ENCODE measurements at places on chromosomes 3 and 15.

DNA sequence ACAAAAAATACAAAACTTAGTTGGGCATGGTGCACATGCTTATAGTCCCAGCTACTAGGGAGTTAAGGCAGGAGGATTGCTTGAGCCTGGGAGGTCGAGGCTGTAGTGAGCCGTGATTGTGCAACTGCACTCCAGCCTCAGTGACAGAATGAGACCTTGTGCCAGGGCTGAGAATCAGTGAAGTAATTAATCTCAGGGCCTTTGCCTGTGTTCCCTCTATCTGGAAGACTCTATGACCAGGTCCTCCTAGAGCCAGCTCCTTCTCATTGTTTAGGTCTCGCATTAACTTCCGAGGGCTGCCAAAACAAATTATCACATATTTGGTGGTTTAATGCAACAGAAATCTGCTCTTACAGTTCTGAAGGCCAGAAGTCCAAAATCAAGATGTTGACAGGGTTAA is 41.4 kb upstream of the FLNB start:
- no peak for DNase-seq

DNA sequence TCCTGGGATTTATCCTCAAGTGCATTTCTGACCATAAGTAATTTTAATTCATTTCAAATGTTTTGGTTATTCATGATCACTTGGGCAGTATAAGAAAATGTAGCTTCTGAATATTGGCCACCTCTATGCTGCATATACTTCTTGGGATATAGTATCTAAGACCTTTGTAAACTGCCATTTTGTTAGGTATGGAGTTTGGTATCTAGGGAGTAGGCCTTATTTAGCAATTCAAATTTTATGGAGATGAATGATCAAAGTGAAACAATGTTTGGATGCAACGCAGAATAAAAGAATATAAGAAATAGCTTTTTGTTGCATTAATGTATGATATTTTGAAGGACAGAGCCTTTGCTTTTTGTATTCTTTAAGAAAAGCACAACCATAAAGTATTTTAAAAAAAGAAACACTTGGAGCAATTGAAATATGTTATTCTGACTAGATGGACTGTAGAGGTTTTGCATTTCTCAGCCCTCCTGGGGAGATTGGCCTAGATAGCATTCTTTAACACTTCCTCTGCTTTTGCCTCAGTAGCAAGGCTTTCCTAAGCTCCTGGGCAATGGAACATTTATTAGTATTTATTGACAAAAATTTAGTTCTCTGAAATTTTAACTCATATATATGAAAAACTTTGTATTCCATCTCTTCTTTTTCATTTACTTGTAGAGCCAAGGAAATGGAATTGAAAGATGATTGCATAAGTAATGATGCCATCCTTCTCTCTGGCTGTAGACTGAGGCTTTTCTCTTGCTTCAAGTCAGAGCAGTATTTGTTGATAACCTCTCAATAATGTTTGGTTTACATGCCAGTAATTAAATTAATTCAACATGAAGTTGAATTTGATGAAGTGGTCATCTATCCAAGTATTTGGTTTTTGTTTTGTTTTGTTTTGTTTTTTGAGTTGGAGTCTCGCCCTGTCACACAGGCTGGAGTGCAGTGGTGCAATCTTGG is 61.8 kb upstream of the UTS2B start:
- no peak for DNase-seq

GRCh38 chr3:55571913-55572312 is 84.8 kb upstream of the WNT5A start:
- DNase-seq = no peak

DNA sequence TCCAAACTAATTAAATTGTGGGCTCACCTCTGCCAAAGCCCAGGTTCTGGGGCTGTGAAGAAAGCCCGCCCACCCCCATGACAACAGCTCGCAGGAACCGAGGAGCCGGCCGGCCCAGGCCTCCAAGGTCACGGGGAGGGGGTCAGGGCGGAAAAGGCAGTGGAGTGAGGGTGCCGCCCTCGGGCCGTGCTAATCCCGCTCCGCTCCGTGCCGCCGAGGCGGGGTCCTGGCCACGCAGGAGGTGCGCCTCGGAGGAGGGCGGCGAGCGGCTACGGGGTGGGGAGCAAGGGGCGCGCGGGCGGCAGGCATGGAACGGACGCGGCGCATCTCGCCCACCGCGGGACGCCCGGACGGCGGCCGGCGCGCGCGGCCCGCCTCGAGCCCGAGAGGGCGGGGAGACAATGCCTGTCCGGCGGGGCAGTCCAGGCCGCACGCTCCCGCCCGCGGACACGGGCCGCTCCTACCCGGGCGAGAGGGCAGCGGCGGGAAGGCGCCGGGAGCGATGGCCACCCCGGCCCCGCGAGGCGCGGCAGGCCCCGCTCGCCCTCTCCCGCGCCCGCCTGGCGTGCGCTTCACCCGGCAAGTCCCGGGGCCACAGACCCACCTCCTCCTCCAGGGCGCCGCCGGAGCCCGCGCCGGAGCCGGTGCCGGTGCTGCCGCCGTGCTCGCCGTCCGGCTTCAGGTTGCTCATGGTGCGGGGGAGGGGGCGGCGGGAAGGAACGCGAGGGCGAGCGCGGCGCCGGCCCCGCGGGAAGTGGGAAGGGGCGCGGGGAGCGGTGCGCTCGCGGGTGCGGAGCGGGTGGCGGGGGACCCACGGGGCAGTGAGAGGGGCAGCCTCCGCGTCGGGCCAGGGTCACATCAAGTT is 528 bp downstream of the RBPMS2 start:
- no peak for DNase-seq

DNA sequence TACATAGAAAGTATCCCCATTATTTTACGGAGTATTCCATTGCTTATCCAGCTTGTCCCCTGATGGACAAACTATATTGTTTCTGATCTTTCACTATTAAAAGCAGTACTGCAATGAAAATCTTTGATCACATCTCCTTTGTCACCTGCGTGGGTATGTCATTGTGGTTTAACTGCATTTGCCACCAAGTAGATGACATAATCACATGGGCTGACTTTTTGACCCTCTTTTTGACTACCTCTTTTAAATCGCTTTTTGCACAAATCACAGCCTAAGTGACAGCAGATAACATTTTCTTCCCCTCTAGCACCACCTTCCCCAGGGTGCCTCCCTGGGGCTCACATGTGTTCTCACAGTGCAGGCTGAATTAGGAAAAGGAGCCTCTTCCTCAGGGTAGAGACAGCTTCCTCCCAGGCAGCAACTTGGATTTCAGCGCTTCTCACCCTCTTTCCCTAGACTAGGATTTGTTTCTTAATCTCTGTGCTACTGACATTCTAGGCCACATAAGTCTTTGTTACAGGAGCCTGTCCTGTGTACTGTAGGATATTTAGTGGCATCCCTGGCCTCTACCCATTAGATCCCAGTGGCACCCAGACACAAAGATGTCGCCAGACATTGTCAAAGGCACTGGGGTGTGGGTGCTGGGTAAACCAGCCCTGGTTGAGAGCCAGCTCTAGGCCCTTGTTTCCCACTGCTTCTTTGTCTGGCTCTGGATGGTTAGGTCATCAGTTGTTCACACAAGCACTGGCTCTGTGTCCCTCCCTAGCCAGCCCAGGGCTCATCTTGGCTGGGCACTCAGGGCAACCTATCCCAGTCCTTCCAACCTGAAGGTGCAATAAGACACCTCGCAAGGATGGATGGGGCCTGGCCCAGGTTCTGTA is 1.3 kb upstream of the RBP1 start:
- DNase-seq = no peak

DNA sequence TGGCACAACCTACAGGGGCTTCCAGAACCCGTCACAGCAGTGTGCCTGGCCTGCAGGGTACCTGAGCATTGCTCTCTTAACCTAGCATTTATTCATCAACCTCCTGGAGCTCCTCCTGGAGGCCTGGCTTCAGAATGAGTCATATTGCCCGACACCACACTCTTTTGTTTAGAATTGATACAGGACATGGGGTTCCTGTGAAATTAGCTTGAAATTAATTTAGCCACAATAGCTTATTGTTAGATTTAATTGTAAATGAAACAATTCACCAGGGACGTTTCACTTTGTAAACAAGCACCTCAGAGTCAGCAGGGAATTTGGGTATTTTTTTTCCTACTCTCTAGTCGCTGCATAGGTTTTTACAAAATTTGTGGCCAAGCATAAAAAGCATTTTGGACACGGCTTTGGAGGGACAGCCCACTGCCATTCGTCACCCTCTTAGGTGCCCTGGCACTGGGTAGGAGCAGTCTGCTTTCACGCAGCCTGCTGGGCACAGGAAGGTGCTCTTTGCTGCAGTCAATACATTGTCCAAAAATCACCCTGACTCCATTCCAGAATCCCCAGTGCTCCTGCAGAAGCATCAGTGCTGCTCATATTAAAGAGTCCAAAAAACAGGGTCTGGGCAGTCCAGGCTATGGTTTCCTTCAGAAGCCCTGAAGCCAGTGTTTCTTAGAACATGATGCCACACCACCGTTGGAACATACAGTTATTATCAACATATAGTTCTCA is 60.8 kb upstream of the MEF2A start:
- DNase-seq = no peak

- DNase-seq = no peak
These were observed 63.3 kb downstream of the IQSEC1 start for GRCh38 chr3:13009946-13010315.

- no peak for DNase-seq
These were observed 39.2 kb upstream of the DLG1 start for GRCh38 chr3:197337656-197338055.

- no peak for DNase-seq
These were observed 27.7 kb downstream of the EMC4 start for GRCh38 chr15:34252545-34252944.

DNA sequence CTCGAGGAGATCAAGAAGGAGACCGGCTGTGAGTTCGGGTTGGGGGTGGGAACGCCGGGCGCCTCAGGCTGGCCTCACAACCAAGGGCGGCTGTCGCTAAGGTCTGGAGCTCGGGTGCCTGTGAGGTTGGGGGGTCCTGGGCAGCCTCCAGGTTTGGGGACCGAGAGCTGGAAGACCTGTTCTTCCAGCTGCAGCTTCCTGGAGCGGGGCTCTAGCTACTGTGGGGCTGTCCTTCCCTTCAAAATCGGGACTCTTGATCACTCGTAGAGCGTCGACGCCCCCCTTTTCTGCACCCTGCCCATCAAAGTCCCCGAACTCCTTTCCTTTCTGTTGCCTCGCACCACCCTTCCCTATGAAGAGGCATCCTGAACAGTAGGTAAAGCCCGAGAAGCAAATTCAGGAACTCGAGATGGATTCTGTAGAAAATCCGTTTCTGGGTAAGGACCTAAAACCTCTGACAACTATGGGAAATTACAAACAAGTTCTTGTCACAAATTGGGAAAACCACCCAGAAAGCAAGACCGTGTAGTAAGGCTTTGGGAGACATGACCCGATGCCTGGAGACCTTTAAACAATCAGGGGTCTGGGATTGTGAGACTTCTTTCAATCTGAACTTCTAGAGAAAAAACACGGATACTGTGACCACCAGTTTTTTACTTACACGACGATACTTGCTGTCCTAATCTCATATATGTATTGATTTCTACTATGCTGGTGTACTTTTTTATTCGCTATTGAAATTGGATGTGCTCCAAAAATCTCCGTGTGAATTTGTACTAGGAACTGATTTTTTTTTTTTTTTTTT is 556 bp downstream of the CHP1 start:
- DNase-seq = no peak

DNA sequence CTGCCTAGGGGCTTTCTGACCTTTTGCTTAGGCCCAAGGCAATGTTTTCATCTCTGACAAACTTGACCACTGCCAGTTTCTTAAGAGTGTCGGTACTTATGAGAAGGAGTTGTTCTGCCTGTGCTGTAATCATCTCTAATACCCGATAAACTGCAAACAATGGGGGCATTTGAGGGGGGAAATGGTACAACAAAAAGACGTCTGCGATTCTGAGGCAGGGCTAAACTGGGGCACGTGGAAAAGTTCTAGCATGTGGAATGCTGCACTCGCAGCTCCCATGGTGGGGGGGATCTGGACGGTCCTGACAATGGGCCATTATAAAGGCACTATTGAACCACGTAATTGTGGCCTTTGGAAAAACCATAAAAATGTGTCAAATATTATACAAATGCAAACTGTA is 73.1 kb upstream of the SAMMSON start:
- no peak for DNase-seq

DNA sequence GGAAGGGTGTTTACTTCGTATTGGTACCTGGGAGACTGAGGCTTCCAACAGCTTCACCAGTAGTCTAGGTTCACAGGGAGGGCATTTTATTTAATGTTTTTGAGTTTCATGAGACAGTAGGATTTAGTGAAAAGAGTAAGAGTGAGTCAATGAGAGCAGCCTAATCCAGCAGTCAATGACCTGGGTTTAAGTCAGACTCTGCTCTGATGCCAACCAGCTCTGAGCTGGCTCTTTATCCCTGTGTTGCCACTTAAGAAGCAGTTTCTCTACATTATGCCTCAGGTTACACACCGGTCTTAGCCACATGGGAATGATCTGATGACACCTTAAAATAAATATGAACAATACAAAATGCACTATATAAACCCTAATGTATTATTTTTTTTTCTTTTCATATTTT is 59.4 kb upstream of the KCNMB2 start:
- DNase-seq = no peak

Data from CD4-positive, alpha-beta T cell treated with Interleukin-12 subunit alpha and Interleukin-12 subunit beta, for 1 hour (primary cell).